ENCODE measurements at places on chromosomes 2 and 18.

DNA sequence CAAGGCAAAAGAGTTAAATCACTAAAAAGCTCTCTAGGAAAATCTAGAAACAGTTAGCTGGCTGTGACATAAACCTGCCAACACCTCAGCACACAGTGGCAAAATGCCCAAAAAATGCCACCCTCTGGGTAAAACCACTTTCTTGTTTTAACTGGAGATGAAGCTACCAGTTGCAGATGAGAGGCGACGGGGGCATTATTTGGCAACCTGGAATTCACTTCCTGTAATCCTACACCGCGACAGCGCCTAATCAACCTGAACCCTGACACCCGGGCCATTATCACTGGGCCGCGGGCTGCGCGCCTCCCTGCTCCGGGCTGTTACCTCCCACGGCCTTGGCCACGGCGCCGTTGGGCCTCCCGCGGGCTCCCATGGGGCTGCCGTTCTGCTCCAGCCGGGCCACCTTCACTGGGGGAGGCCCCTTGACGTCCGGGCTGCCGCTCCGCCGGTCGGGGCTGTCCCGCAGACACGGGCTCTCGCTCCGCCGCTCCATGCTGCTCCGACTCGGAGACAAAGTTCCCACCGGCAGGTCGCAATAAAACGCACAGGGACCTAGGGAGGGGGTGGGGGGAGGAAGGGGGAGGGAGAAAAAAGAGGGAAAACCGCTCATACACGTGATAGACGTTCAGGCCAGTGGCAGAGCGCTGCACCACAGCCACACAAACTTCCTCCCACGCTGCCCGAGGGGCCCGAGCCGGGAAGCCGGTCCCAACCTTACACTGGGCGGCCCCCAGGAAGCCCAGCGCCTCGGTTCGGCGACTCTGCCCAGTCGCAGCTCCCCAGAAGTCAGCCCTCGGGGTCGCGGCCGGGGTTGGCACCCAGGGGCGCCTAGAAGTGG, 2.0 kb downstream of the SATB2 start:
- DNase-seq: no peak

DNA sequence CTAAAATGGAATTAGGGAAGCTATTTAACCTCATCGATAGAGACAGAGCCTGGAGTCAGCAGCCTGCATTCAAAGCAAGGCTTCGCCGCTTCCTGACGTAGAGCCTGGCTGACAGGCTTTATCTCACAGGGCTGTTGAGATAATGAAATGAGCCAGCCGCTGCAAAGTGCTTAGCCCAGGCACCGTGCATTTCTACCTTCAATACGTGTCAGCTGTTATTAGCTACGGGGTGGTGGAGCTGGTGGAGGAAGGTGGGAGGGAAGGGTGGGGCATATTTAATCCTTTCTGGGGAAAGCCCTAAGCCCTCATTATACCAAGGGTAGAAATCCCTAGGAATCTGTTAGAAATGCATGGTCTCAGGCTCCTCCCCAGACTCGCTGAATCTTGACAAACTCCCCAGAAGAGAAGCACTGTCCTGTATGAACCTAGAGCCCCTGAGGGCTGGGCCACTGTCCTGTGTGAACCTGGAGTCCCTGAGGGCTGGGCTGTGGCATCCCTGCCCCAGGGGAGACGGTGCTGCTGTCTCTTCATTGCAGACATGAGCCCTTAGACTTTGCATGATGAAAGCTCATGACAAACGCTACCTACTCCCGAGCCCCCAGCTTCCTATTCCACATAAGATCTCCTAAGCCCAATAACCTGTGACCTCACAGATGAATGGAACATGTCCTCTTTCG, 72.4 kb downstream of the ALPK2 start:
- no peak for DNase-seq

GRCh38 chr2:102597788-102598187, 21.6 kb upstream of the SLC9A2 start:
- DNase-seq: no peak

GRCh38 chr2:236938126-236938525, 147.6 kb upstream of the COPS8 start:
- DNase-seq: no peak

DNA sequence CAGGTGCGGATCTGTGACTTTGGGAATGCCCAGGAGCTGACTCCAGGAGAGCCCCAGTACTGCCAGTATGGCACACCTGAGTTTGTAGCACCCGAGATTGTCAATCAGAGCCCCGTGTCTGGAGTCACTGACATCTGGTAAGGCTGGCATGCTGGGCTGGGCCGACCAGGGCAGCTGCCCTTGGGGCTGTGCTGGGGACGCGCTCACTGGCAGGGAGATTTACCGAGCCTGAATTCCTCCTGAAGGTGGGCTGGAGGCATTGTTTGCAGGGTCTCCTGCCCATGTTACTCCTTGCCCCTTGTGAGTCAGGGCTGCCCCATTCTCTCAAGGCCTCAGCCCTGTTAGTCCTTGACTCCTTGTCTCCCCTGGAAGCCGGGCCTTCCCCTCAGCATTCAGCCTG, 18.7 kb upstream of the GMPPA start:
- no peak for DNase-seq

Measured in activated T-cell treated with anti-CD3 and anti-CD28 coated beads for 48 hours (primary cell).